ENCODE measurements at places on chromosomes 5 and 9.
A peak's percentile ranks its signal among the peaks of the same experiment; 100 is the strongest.

DNA sequence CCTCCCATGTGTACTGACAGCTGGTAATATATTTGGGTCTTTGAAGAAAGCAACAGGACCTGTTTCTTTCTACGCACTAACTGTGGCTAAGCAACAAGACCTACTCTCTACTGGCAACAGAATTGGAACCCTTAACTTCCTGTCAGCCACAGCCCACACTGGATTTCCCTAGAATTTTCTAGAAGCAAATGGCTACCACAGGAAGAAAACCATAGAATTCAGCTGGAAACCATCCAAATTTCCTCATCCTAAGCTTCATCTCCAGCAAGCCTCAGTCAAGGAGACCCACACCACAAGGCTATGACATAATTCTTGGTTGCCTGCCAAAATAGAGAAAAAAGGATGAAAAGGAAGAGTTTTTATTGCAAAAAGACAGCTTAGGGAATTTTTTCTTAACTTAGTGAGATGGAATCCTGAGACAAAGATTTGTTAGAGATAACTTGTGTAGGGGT lies 171.8 kb upstream of the TNC start:
- DNase-seq, result no peak

DNA sequence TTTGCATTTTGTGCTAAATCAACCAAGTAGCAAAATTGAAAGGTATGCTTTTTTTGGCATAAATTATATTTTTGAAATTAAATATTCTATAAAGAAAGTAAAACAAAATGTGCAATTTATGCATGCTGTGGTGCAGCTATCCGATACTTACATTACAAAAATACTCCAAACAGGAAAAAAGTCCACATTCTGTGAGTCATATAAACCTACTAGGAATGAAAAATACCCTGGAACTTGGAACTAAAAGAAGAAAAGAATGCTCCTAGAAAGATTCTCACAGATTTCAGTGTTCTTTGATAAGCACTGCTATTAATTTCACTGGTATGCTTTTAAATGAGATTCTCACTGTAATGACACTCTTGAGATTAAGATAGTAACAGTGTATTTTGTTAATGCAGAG lies 92.6 kb downstream of the OSMR start:
- DNase-seq, result no peak

DNA sequence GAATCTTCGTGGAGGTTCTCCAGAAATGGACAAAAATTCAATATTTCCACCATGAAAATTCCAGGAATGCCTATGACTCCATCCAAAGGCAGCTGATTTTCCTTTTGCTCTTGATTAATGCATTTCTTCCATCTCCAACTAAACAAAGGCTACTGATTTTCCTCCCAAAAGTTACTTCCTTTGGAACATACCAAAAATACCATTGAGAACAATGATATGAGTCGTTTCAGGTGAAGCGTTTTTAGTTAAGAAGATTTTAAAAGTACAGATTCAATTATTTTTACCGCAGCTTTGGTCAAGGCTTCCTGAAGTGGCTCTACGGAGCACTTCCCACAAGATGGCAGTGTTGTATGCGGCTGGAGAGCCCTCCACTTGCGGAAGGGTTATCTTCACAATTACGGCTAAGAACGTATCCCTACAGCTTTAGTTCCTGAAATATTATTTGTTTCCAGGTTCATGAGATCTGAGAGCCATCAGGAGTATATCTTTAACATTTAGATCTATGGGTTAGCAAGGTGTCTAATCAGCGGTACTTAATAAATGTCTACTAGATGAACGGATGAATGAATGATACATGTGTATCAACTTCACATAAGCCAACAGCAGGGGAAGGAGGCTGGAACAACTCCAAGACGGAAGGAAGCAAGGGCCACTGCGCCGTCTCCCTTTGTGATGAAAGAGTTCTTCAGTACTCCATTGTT lies 35.9 kb upstream of the ARSB start:
- DNase-seq, result peak; percentile 37

GRCh38 chr5:165783024-165783423 lies 2277.6 kb downstream of the MAT2B start:
- DNase-seq, result no peak

DNA sequence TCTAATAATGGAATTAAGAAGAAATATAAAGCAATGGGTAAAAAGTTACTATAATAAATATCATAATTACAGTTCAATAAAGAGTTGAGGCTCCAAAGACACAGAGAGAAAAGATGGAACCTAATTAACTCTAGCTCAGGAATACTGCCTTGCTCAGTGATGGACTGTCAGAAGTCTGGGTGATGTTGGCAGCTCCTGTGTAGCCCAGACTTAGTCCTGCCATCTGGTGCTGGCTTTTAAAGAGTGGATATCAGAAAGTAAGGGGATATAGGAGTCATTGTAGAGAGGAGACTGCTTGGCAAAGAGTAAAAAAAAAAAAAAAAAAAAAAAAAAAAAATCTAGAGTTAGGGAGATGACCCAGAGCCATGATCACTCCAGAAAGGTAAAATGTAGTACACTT lies 551.9 kb upstream of the DMAC1 start:
- DNase-seq, result no peak

GRCh38 chr9:121376214-121376830 lies 6.3 kb upstream of the STOM start:
- DNase-seq, result no peak

DNA sequence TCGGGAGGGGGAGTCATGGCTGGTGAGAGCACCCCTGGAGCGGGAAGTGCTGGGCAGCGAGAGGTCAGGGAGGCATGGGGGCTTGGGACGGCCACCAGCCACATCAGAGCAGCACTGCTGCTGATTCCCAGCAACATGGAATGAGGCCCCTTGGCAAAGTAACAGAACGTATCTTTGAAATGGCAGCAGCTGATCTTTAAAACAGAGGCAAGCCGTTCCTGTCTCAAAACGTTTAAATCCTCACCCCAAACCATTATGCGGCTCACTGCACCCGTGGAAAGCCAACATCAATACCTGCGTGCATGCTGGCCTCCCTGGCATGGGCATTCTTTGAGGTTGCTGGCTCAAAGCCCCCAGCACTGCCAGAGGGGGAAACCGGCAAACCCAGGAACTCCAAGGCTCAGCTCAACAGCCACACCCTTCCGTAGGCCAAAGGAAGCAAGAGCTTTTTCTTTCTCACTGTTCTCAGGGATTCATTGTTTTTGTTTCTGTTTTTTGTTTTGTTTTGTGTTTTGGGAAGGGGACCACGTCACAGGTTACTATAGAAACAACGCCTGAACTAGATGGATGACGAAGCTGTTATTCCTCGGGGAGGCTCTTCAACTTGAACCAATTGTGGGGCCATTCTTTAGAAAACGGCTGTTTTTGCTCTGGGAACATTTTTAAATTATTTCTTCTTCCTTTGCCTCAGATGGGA lies 28.1 kb upstream of the OBP2B start:
- peak; percentile 36 for DNase-seq

GRCh38 chr5:83589786-83590185 lies 118.2 kb downstream of the VCAN start:
- DNase-seq, result no peak

DNA sequence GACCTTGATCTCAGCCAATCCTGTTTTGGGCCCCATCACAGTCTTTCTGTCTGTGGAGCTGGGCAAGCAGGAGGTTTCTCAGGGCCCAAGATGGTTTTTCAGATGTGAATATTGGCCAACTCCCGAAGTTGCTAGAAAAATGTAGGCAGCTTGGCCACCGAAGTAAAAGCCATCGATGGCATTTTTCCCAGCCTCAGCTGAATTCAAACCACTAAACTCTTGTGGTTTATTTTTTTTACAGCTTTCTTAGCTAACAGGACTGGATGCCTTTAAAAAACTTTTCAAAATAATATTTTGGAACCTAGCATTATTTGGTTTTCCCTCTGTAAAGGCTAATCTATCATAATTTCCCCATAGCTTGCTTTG lies 102.5 kb upstream of the ERCC6L2 start:
- DNase-seq, result no peak

- DNase-seq, result no peak
Measured at GRCh38 chr5:10391130-10391529, 37.6 kb downstream of the MARCHF6 start.

GRCh38 chr9:14221558-14221957 lies 92.4 kb downstream of the NFIB start:
- DNase-seq, result no peak

GRCh38 chr5:54302267-54302687 lies 8.1 kb downstream of the ARL15 start:
- DNase-seq, result no peak

DNA sequence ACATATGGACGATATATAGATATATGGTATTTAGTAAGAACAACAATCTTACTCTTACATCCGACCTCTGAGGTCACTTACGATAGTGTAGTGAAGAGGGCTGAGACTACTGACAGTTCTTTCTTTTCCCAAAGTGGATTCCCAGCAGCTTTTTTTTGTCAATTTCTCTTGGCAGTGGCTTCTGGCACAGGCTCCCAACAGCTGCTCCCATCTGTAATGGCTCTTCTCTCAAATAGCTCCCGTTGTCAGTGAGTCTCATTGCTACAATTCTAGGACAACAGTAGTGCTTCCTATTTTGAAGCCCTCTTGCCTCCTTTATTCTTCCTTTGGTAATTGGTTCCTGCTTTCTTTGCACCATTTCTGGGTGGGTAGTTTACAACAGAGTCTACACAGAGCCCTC lies 68.4 kb downstream of the SLC25A46 start:
- peak; percentile 9 for DNase-seq

GRCh38 chr5:177426566-177427210 lies at the start of gene GRK6:
GRK6 (plus strand) TSS chr5:177426676; CDS start chr5:177426846, 170 bp downstream.
- DNase-seq, result peak; percentile 73

DNA sequence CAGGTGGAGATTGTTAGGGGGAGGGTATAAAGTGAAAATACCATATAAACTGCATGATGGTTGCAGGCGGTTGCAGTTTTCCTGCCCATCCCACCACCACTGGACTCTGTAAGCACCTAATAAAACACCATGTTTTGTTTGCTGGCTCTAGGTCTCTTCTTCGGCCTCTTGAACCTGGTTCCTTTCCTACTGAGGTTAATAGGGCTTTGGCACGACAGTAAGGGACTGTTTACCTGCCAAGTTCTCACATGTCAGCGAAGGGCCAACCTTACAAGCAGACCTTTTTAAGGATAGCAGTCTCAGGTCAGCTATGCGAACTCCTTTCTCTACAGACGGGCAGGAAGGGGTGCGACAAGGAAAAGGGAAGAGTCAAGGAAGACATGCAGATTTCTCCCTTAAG lies 3.4 kb upstream of the RFESD start:
- DNase-seq, result no peak

DNA sequence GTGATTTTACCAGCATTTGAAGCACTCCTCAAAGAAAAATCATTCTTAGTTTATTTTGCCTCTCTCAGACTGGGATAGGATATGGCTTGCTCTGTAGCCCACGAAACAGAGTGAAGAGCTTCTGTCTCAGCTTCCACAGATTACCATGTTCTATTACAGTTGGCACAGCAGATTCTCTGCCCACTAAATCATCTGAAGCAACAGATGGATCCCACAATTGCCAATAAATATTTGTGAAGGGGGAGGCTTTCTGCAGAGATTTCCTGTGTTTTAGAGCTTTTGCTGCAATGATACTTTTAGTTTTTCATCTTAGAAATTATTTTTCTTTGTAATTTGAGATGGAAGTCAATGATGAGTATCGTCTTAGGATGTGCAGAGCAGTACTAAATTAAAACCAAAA lies 12.3 kb upstream of the MAP3K1 start:
- DNase-seq, result no peak

DNA sequence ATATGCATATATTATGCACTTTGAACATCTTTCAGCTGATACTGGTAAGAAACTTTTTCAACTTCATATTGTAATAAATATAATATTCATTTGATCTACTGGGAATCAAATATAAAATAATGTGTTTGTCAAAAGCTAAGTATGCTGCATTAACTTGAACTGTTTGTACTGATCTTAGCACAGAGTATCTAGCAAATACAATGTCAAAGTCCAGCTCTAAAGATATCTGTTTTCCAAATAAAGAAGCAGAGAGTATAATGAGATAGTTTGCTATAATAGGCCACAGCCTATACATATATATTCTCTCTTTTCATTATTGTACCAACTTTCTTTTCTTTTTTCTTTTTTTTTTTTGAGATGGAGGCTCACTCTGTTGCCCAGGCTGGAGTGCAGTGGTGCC lies 417.0 kb downstream of the TMEM161B start:
- no peak for DNase-seq

DNA sequence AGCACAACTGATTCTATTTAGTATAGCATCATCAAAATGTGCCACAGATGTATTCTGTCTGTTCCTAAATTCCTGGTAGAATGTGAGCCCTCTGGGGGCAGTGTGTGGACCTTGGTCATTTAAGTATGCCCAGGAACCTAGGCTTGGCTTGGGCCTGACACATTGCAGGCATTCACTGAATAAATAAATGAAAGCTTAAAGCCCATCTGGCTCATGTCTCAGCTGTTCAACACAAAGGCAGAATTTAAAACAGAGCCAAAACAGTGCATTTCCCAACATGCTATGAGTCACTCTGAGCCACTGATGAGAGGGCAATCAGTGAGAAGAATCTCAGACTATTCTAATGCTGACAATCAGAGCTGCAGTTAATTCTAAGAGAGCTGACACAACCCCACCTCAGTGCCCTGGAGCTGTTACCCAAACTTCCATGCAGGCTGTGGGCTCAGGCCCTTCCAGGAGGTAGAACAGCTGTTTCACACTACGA lies 8.1 kb downstream of the FAM193B start:
- DNase-seq, result no peak

GRCh38 chr5:170614065-170614490 lies 110.3 kb downstream of the KCNIP1 start:
- no peak for DNase-seq

- peak; percentile 21 for DNase-seq
Measured at GRCh38 chr5:82813861-82814260, 263.3 kb downstream of the TMEM167A start.

DNA sequence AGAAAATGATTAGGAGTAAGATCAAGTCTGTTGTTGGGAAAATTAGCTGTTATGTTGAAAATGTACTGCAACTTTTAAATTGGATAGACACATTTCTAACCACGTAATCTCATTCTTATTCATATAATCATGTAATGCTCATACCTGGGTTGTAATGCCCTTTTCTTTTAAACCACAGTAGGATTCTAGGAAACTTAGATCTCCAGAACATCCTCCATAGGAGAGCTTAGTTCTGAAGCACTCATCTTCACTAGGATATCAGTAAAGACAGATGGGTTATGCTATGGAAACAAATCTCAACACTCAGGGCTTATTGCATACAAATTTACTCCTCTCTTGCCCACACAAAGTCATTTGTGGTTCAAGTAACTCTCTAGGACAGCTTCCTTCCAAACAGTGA lies 34.8 kb upstream of the ANXA1 start:
- DNase-seq, result no peak
